ENCODE measurements at places on chromosomes 12 and 14.

- DNase-seq: no peak
- no peaks in the 10 kb centered on the region for H3K27me3 ChIP-seq
- H3K27ac ChIP-seq: no peak overlapping the region
- H3K36me3 ChIP-seq: no peaks in the 10 kb centered on the region
- no peak overlapping the region for H3K4me3 ChIP-seq
These were observed 123.6 kb upstream of the NAP1L1 start for GRCh38 chr12:76208129-76208528.

- DNase-seq: no peak
- H3K27ac ChIP-seq: no peak overlapping the region
- H3K27me3 ChIP-seq: no peaks in the 10 kb centered on the region
- no peaks in the 10 kb centered on the region for H3K4me1 ChIP-seq
- no peaks in the 10 kb centered on the region for H3K36me3 ChIP-seq
These were observed 28.7 kb upstream of the SOS2 start for GRCh38 chr14:50260072-50260471.

DNA sequence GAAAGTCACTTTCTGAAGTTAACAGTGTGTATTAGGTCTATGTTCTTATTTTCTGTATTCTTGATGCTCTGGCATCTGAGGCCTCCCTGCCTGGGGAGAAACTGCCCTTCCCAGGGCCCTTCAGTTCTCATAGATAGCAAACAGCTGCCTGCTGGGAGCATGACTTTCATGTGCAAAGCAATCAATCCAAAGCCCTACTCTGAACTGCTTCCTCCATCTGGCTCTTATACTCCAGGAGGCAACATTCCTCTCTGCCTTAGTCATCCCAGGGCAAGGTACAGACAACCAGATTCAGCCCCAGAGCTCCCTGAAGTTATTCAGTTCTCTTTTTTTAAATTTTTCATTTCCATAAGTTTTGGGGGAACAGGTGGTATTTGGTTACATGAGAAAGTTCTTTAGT, 41.7 kb upstream of the RIN3 start:
- H3K27ac ChIP-seq: no peak overlapping the region
- H3K4me1 ChIP-seq: no peaks in the 10 kb centered on the region
- no peak overlapping the region for H3K4me3 ChIP-seq

- no peaks in the 10 kb centered on the region for H3K4me1 ChIP-seq
- no peaks in the 10 kb centered on the region for H3K27me3 ChIP-seq
- DNase-seq: no peak
- no peak overlapping the region for H3K27ac ChIP-seq
These were observed 11.3 kb upstream of the KCNMB4 start for GRCh38 chr12:70354787-70355186.

DNA sequence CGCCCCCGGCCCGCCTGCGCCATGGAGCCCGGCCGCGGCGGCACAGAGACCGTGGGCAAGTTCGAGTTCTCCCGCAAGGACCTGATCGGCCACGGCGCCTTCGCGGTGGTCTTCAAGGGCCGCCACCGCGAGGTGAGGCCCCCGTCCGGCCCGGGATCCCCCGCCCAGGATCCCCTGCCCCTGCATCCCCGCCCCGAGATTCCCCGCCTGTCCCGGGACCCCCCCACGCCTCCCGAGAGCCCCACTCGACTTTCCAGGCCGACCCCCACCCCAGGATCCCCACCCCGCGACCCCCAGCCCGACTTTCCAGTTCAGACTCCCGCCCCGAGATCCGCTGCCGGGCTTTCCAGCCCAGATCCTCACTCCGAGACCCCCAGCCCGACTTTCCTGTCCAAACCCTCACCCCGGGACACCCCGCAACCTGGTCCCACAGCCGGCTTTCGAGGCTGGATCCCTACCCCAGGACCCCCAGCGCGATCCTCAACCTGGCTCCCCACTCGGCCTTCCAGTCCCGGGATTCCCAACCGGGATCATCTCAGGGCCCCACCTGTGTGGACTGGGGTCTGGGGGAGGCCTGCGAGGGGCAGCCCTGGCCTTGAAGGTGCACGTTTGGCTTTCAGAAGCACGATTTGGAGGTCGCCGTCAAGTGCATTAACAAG, 688 bp downstream of the ULK1 start:
- DNase-seq: no peak
- H3K4me3 ChIP-seq: peak overlapping the region; percentile 75
- peaks cover 19% of the 10 kb centered on the region for H3K4me1 ChIP-seq
- H3K27me3 ChIP-seq: no peaks in the 10 kb centered on the region

GRCh38 chr14:29584992-29585391, 342.7 kb downstream of the PRKD1 start:
- no peak overlapping the region for H3K27ac ChIP-seq
- H3K4me1 ChIP-seq: no peaks in the 10 kb centered on the region
- no peak overlapping the region for H3K4me3 ChIP-seq
- no peaks in the 10 kb centered on the region for H3K36me3 ChIP-seq
- no peaks in the 10 kb centered on the region for H3K27me3 ChIP-seq

- no peak overlapping the region for H3K27ac ChIP-seq
- no peak for DNase-seq
- H3K36me3 ChIP-seq: no peaks in the 10 kb centered on the region
- no peaks in the 10 kb centered on the region for H3K27me3 ChIP-seq
- H3K4me3 ChIP-seq: no peak overlapping the region
These were observed 4.5 kb upstream of the LTBP2 start for GRCh38 chr14:74616507-74616906.

GRCh38 chr12:125222876-125223275, 157.6 kb downstream of the AACS start:
- H3K4me3 ChIP-seq: no peak overlapping the region
- peaks cover 3% of the 10 kb centered on the region for H3K27me3 ChIP-seq
- no peak for DNase-seq

DNA sequence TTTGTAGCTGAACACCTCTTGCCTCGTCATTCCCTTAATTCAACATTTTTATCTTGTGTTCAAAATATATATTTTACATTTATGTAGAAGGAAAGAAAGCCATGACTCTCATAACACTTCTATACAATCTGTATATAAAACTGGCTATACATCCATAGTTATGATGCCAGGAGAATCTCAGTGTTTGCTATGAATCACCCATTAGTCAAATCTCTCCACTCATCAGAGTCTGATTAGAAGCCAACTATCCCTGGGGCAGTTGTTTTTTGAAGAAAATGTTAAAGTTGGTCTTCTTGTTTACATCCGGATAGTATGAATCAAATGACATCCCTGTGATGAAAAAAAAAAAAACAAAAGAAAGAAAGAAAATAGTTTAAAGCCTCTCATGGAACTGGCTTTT, 503.9 kb downstream of the NELL2 start:
- H3K27me3 ChIP-seq: no peaks in the 10 kb centered on the region
- H3K36me3 ChIP-seq: no peaks in the 10 kb centered on the region
- H3K27ac ChIP-seq: no peak overlapping the region
- no peak overlapping the region for H3K4me3 ChIP-seq
- DNase-seq: no peak
- H3K4me1 ChIP-seq: no peaks in the 10 kb centered on the region

GRCh38 chr14:55248411-55248810, 22.8 kb upstream of the FBXO34 start:
- H3K4me3 ChIP-seq: no peak overlapping the region
- no peaks in the 10 kb centered on the region for H3K36me3 ChIP-seq
- H3K4me1 ChIP-seq: no peaks in the 10 kb centered on the region
- no peaks in the 10 kb centered on the region for H3K27me3 ChIP-seq
- no peak for DNase-seq
- no peak overlapping the region for H3K27ac ChIP-seq

DNA sequence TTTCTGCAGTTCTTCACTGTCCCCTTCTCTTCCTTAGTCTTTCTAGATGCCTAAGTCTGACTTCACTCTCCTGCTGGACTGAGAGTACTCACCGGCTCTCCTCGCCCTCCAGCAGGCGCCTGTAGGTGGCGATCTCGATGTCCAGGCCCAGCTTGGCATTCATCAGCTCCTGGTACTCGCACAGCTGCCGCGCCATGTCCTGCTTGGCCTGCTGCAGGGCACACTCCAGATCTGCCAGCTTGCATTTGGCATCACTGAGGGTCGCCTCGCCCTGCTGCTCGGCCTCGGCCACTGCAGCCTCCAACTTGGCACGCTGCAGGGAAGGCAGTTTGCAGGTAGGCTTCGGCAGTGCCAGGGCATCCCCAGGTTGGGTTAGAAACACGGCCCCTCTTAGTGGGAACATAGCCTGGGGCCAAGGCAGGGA, 5.2 kb downstream of the KRT84 start:
- H3K4me1 ChIP-seq: no peaks in the 10 kb centered on the region
- no peak overlapping the region for H3K4me3 ChIP-seq
- no peak overlapping the region for H3K27ac ChIP-seq
- no peak for DNase-seq

- no peaks in the 10 kb centered on the region for H3K36me3 ChIP-seq
- no peak overlapping the region for H3K4me3 ChIP-seq
- no peak for DNase-seq
- no peaks in the 10 kb centered on the region for H3K4me1 ChIP-seq
These were observed 79.1 kb upstream of the HECTD1 start for GRCh38 chr14:31286456-31287293.

DNA sequence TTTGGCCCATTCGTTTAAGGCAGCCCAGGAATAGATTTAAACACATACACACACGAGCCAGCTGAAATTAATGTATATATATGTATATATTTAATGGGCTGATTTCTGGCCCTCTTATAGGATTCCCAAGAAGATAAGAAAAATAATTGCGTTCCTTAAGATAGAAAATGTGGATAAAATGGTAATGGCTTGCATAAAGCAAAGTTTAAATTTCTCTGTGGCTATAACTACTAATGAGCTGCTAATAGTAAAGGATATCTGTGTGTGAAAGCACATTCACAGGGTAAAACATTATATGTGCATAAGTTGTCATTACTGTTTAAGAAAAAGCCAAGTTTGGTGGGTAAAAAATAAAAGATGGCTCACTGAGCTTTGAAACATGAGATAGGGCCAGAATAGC, 133.6 kb upstream of the AMIGO2 start:
- peak overlapping the region; percentile 57 for H3K4me3 ChIP-seq
- DNase-seq: no peak
- H3K27me3 ChIP-seq: no peaks in the 10 kb centered on the region
- peak overlapping the region; percentile 63 for H3K27ac ChIP-seq
- H3K36me3 ChIP-seq: peaks cover 18% of the 10 kb centered on the region

DNA sequence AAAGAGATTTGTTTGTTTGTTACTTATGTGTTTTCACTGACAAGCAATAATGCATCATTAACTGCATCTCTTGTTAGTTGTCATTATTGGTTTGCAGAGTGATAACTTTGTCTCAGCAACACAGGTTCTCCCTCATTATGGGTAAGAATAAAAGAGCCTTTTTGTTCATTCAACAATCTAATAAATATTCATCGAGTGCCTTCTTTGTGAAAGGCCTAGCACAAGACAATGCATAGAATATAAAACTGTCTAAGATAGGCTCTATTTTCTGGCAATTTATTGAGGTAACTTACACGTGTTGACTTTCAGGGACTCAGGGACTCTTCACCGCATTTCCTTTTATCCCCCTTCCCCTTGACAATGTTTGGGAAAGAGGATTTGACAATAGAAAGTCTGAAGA, 95.5 kb upstream of the KRR1 start:
- DNase-seq: no peak
- H3K36me3 ChIP-seq: no peaks in the 10 kb centered on the region
- no peak overlapping the region for H3K27ac ChIP-seq

DNA sequence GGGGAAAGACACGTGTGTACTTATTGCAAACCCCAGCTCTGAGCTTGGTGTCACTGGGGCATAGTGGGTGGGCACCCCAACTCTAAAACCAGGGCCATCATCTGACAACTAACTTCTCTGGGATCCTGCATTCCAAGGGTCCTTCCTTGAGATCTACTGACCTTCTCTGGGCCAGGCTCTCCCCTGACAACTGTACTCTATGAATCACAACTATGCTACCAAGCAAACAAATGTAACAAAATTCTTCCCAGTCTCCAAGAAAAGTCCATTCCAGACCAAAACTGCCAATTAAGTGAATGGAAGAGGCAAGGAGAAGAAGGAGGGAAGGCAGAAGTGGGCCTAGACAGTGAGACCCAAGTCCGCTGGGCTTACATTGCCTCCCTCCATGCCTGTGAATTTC, 38.2 kb downstream of the VWF start:
- no peaks in the 10 kb centered on the region for H3K27me3 ChIP-seq
- DNase-seq: no peak
- no peaks in the 10 kb centered on the region for H3K4me1 ChIP-seq
- no peaks in the 10 kb centered on the region for H3K36me3 ChIP-seq
- no peak overlapping the region for H3K27ac ChIP-seq

DNA sequence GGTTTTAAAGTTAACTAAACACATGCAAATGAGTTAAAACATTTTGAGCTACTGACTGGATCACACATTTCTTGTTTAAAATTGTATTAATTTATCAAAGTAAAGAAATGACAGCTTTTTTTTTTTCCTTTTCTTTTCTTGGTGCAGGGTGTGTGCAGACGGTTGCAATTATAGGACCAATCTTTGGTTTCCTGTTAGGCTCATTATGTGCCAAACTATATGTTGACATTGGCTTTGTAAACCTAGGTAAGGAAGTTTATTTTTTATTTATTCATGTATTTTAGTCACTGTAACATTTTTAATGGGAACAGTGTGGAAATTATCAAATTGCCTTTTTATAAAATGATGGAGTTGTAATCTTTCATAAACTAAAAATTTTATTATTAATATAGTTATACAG, 21.9 kb downstream of the SLCO1C1 start:
- H3K4me3 ChIP-seq: no peak overlapping the region
- no peaks in the 10 kb centered on the region for H3K36me3 ChIP-seq
- H3K4me1 ChIP-seq: no peaks in the 10 kb centered on the region
- H3K27me3 ChIP-seq: no peaks in the 10 kb centered on the region
- no peak overlapping the region for H3K27ac ChIP-seq

GRCh38 chr12:40325349-40325960, 100.7 kb downstream of the LRRK2 start:
- H3K27ac ChIP-seq: no peak overlapping the region
- H3K4me1 ChIP-seq: no peaks in the 10 kb centered on the region
- H3K36me3 ChIP-seq: no peaks in the 10 kb centered on the region
- no peaks in the 10 kb centered on the region for H3K27me3 ChIP-seq
- H3K4me3 ChIP-seq: no peak overlapping the region

DNA sequence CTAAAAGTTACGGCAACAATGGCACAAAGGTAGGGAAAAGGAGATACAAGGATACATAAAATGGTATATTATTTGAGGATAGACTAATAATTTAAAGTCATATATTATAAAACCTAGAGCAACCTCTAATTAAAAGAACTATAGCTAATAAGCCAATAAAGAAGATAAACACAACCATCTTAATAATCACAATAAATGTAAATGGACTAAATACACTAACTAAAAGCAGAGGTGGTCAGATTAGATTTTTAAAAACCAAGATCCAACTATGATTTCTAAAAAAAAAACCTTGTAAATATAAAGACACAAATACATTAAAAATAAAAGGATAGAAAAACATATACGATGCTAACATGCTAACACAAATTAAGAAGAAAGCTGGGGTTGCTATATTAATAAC, 10.7 kb upstream of the LLPH start:
- no peak overlapping the region for H3K27ac ChIP-seq
- H3K36me3 ChIP-seq: peaks cover 74% of the 10 kb centered on the region
- no peaks in the 10 kb centered on the region for H3K27me3 ChIP-seq
- no peaks in the 10 kb centered on the region for H3K4me1 ChIP-seq

GRCh38 chr12:65875640-65876071, 51.4 kb downstream of the HMGA2 start:
- H3K36me3 ChIP-seq: no peaks in the 10 kb centered on the region
- no peak overlapping the region for H3K27ac ChIP-seq
